ENCODE measurements at places on chromosomes 5 and 9.

GRCh38 chr5:35698047-35698808 lies 80.6 kb downstream of the SPEF2 start:
- no peak for DNase-seq

GRCh38 chr5:141094481-141095262 lies at the start of gene PCDHB2:
PCDHB2 (plus strand) TSS chr5:141094615; CDS start chr5:141094791, 176 bp downstream.
- no peak for DNase-seq

GRCh38 chr5:164060786-164061355 lies 555.5 kb downstream of the MAT2B start:
- DNase-seq = no peak

- DNase-seq = no peak
These were observed 304.2 kb downstream of the DNAH5 start for GRCh38 chr5:13640270-13640669.

DNA sequence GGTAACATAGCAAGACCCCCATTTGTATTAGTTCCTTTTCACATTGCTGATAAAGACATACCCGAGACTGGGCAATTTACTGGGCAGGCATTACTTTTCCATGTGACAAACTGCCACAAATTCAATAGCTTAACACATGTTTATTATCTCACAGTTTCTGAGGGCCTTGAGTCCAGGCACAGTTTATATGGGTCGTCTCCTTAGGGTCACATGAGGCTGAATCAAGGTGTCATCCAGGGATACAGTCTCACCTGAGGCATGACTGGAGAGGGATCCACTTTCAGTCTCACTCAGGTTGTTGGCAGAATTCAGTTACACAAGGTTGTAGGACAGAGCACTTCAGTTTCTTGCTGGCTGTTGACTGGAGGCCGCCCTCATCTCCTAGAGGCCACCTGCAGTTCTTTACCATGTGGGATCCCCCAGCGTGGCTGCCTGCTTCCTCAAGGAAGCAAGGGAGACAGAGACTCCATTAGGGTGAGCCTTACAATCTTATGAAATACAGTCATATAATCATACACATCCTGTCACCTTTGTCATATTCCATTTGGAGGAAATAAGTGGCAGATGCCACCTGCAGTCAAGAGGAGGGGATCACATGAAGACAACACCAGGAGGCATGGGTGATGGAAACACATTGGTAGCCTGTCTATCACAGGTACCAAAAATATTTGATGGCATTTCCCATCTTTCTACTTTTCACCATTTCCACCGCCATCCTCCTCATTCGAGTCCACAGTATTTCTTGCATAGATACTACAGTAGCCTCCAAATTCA lies 15.1 kb upstream of the ERAP1 start:
- no peak for DNase-seq

GRCh38 chr5:60541980-60542379 lies 158.0 kb downstream of the DEPDC1B start:
- DNase-seq = no peak
